Activated CD8-positive, alpha-beta memory T cell treated with anti-CD3 and anti-CD28 coated beads for 48 hours (primary cell): ENCODE measurements at places on chromosomes 2 and 18.

- no peak for DNase-seq
Observed at GRCh38 chr2:60823694-60824305, 57.6 kb upstream of the REL start.

DNA sequence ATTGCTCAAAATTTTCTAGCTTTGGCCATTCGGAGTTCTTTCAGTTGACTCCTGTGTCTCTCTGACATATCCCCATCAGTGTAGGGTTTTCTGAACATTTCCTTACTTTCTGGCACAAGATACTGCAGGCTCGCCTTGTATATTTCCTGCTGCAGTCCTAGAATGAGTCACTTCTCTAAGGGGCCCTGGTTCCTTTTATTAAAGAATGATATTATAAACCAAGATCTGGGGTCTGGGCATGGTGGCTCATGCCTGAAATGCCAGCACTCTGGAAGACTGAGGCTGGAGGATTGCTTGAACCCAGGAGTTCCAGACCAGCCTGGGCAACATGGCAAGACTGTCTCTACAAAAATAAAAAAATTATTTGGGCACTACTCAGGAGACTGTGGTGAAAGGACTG lies 3.0 kb upstream of the RPL37A start:
- DNase-seq: no peak

- DNase-seq: no peak
Observed at GRCh38 chr2:86336675-86337243, 667 bp downstream of the REEP1 start.

DNA sequence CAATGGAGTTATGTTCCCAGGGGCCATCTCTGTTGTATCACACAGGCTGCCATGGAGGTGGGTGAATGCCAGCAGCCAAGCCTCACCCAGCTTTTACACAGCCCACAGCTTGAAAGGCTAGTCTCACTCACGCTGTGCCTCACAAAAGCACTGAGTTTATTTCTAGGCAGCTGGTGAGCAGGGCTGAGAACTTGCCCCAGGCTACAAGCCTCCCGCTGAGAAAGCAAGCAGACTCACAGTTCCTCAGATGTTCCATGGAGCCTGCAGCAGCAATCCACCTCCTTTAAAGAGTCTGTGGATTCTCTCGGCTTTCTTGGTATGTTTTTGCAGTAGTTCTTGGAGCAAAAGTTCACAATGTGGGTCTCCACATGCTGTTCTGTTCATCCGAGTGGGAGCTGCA lies 40.9 kb upstream of the ALKAL2 start:
- no peak for DNase-seq

DNA sequence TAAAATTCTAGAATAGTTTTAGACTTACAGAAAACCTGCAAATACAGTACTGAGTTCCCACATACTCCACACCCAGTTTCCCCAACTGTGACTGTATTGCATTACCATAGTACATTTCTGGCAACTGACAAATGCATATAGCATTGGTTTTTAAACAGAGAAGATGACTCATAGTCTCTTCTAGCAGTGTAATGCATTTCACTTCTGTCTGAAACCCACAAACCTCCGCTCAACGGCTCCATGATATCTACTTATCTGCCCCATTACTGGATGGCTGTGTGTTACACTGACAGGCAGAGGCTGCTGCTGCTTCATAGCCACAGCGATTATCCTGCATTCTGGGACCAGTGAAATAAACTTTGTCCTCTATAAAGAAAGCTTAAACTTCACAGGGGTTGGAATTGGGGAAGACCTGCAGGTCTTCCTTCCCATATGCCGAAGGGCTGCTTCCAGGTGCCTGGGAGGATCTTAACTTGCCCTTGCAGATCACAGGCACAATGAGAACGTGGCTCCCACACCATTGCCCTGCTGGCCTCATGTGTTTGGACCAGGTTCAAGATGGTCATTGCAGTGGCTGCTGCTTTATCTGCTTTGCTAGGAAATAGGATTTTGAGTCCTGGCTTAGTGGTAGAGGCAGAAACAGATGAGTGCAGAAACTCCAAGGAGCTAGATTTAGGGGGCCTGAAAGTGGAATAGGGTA lies 742.6 kb upstream of the HS6ST1 start:
- DNase-seq: no peak

DNA sequence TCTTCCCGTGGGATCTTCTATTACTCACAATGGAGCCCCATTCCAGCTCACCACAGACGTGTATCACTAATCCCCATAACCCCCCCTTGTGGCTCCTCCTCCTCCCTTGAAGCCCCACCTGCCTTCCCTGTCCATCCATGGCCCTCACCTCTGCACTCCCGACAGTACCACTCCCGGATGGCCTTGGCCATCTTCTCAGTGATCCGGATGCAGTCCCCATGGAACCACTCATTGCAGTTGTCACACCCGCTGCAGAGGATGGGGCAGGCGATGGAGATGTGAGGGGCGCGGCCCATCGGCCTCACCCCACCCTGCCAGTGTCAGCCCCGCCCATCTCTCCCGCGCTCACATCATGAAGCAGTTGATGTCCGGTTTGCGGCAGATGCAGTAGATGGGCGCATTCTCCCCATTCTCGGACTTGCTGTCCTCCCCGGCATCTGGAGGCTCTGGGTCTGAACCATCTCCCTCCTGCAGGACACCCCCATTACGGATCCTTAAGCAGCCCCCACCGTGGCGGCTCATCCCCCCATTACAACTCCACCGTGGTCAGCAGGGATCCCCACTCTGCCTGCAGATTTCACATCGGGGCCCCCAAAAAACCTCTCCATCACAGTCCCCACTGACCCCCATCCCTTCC lies 983 bp downstream of the CXXC1 start:
- no peak for DNase-seq

DNA sequence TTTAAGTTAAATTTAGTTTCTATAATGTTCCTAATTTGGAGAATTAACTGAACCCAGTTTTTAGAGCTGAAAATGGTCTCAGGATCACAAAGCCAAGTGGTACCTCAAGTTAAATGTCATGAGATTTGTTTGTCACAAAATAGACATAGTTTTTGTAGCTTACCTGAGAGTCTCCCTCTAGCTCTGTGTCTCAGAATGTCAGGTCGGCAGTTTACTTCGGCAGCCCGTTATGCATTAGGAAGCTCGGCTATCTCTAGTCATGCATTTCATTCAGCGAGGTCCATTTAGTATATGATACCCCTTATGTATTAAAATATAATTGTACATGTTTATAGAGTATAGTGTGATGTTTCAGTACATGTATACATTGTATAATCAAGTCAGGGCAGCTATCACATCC lies 155.6 kb downstream of the EML6 start:
- no peak for DNase-seq

DNA sequence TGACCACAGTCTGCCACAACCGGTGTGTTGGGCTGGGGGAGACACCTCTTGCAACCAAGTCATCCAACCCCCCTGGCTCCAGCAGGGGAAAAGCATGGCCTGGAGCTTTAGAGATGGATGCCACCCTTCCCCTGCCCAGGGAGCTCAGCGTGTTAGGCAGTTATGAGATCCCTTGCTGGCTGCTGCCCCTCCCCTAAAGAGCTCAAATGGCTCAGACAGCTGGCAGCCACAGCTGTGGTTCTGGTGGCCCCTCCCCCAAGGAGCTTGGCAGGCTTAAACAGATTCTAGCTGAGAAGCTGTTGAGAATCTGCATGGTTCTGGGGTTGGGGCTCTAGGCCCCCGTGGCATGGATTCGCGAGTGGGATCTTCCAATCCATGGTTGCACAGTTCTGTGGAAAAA lies 64.7 kb downstream of the TEX51 start:
- DNase-seq: no peak

DNA sequence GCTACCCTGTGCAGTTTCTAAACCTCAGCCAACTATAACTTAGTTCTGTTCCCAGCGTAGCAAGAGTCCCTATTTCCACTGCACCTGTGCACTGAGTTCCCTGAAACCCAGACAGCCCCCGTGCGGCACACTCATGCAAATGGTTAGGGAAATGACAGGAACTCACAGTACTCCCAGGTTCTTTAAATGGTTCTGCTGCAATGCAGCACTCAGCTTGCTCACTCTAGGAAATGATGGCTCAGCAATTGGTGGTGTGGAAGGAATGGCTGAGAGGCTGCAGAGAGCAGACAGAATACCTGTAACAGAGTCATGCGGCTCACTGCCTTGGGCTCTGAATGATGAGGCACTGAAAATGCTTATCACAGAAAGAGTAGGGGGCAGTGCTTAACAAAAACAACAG lies 143.0 kb downstream of the RAD51AP2 start:
- DNase-seq: no peak

- DNase-seq: no peak
Observed at GRCh38 chr18:59950215-59950944, 50.6 kb downstream of the PMAIP1 start.

DNA sequence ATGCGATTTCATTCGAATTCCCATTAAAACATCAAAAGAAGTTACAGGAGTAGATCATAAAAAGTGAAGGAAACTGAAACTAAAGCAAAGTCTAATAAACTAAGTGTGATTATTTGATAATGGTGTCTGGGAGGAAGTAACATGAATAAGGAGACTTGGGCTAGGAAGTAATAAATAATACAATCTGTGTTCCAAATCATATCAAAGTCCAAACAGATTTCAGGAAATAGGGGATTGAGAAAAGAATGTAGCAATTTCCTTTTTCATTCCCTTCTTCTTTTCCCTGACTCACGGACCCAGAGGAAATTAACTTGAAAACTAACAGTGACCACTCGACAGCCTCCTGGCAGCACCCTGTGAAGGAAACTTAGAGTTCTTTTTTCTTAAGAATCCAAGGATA lies 758.4 kb upstream of the GCFC2 start:
- DNase-seq: no peak

DNA sequence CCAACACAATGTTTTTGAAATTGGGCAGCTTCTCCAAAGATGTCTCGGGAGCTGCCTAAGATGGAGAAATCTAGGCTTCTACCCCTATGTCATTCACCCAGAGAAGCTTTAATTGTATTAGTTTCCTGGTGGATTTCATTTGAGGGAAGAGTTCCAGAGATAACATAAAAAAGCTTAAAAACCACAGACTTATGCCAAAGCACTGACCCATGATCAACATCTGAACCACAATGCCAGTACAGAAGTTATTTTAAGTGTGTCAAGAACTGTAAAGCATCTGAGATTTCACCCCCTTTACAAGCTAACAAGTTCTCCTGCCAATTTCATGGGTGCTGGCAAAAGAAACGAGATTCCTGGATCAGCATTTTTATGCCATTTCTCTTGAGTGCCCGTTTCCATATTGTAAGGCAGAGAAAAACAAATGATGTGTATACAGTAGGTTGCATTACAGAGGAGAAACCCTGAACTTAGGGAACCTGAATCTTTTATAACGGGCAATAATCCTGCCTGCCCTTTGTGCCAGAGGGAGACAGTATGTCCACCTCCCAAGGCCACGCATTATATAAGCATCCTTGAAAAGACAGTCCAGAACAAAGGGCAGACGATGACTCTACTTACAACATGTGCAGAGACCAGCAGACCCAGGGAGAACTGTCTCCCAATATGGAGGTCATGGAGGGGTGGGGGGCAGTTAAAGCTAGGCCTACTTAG lies 44.1 kb downstream of the MREG start:
- DNase-seq: no peak

DNA sequence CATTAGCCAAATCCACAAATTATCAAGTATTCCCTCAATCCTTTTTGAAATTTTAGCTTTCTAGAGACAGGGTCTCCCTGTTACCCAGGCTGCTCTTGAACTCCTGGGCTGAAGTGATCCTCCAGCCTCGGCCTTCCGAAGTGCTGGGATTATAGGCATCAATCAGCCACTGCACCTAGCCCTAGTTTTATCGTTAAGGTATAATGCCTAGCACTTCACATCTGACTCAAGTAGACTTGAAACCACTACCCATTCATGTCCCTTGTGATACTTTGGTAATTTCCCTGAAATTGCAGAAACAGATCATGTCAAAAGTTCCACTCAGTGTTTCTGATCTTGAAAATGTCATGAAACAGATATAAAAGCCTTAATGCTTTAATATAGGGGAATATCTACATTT lies 26.3 kb downstream of the MEX3C start:
- no peak for DNase-seq

DNA sequence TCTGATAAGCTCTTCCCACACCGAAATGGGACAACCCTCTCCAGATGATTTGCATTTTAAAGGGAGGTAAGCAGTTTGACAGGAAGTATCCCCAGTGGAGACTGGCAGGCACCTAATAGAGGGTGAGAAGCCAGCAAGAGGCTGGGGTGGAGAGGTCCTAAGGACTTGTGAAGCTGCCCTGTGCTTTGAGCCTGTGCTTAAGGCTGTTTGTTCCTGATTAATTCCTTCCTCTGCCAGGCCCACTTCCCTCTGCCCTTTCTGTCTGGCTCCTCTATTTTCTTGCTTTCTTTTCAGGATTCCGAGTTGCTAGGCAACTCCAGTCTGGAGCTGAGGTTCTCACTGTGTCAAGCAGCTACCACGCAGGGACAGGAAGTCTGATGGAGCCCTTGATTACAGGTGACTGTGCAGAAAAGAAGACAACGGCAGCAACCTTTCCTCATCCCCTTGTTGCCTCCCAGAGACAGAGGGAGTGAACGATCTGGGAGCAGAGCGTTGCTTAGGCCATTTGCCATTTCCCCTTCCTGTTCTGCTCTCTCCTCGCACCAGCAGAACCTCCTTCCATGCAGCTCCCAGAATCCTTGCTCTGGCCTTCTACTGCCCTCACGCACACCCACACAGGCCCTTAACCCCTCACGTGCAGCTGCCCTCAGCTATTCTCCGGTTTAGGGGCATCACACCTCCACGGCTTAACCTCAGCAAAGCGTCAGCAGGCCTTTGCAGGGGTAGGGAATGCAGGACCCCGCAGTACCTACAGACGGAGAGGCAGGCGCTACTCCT lies 103.6 kb upstream of the CELF4 start:
- no peak for DNase-seq

DNA sequence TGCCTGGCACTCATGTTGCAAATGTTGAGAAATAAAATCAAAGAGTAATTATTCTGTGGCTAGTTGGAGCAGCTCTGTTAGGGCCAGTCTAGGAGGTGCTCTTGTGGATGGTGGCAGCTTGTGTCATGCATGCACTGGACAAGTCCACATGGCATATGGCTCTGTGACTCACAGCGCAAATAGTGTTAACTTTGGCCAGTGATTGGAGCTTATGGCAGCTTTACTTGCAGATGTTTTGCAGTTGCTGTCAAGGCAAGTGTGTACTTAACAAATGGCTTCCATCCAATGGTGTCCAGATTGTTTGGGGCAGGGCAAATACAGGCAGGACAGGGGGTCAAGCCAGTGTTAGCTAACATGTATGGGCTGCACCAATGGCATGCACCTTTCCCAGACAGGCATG lies 26.1 kb upstream of the TMX3 start:
- no peak for DNase-seq

DNA sequence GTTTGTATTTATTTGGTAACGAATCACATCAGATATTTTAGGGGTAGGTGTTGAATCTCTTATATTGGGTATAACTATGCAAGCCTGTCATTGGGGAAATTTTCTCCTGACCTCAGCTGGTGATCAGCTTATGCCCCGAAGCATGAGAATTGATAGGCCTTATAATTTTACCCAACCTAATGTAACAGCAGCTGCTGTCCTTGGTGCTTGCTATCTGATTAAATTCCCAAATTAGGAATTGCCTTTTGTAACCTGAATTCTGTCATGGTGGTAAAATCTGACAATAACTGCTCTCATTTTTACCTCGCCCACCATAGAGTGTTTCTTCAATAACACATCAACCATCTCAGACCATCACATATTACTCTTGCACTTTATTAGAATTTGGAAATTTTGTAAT lies 1542.6 kb upstream of the PIK3C3 start:
- no peak for DNase-seq

- no peak for DNase-seq
Observed at GRCh38 chr18:27600245-27600644, 415.1 kb upstream of the CHST9 start.
